ENCODE measurements at places on chromosomes 3 and 15.

DNA sequence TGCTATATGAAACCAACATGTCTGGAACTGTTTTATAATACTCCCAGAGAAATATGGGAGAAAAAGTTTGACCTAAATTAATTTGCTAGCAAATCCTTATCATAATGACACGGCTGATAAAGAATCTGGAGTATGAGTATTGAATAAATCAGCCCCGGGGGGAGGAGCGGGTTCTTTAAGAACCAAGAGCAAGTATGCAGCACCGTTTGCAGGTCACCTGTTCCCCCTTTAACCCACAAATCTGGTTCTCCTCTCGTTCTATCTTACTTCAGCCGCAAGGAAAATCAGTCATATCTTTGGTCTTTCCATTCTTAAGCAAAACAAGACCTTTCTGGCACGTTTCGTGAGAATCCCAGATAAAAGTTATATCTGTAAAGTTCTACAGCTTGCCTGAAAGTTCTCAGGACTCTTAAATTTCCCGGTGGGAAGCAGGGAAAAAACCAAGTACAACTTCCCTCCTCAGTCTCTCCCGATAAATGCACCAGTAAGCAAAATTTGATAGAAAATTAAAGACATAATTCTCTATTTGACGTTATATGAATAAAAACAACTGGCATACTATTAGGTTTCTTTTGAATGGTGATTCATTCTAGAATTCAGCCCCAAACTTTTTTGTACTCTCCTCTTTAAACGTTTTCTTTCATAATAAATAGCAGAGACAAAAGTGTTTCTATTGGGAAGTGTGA is 348.6 kb downstream of the ZBBX start:
- DNase-seq = no peak

GRCh38 chr3:128799653-128800052 is 73.7 kb downstream of the RAB7A start:
- no peak for DNase-seq

GRCh38 chr3:138331143-138331894 is 1.7 kb upstream of the NME9 start:
- no peak for DNase-seq

- DNase-seq = no peak
These were observed 502 bp downstream of the DPH3 start for GRCh38 chr3:16264174-16264707.

DNA sequence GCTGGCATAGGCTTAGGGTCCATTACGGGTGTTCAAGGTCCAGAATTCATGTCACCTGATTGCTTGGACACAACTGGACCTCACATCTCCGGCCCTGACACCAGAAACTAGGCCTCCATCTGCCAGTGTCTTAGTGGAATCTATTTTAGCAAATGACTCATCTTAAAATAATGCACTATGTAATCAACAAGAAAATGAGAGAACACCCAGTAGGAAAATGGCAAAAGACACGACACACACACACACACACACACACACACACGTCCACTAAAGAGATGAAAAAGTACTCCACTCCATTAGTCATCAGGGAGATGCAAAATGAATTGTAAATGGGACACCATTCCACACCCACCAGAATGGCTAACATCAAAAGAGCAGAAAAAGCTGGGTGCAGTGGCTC is 11.2 kb downstream of the APBA2 start:
- DNase-seq = no peak

GRCh38 chr3:56303487-56303886 is 164.8 kb downstream of the ERC2 start:
- DNase-seq = peak; percentile 61

DNA sequence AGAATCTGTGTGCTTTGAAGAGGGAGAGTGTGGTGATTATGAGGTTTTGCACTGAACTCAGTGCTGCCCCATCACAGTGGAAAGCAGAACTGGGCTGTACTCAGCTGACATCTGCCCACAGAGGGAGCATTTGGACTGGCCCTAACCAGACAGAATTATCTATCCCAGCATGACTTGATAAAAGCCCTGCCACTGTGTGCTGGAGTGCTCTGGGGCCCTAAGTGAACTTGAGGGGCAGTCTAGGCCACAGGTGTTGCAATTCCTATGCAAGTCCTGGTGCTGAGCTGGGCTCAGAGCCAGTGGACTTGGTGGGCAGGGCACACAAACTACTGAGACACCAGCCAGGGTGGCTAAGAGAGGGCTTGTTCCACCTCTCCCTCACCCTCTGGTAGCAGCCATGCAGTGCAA is 269.2 kb upstream of the CTNNB1 start:
- no peak for DNase-seq

DNA sequence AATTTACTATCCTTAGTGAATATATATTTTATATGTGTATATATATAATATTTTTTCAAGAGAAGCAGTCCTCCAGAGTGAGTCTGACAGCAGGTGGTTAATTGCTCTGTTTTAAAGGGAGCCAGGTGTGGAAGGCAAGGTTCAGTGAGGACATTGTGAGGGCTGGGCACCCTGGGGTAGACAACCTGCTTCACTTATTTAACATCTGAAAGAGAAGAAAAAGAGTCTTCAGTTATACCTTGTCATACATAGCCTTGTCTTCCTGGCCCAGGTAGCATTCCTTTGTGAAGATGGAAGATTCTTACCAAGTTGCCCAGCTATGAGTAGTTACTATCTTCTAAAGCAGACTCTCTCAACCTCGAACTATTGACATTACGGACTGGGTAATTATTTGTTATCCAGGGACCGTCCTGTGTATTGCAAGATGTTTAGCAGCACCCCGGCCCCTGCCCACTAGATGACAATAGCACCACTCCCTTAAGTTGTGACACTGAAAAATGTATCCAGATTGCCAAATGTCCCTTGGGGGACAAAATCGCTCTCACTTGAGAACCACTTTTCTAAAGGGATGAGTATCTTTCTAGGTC is 336.0 kb upstream of the TRIM42 start:
- DNase-seq = peak; percentile 57

DNA sequence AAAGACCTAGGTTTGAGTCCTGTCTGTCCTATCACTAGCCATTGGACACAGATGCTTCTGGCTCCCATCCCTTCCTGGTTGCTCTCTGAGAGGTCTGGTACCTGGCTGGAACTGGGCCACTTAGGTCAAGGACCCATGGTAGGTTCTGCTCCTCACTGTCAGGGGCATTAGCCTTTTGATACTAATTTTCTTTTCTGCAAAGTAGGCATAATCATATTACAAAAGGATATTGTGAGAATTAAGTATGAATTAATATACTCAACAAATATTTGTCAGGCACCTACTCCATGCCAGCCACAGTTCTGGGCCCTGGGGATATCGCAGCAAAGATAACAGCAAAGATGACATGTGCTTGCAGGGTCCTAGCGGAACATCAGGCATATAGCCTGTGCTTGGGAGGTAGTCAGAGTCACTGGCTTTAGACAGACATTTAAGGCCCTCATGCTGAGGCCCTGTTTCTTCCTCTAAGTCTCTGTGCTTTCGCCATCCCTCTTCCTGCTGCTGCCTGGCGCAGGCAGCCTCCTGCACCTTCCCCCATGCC is 25.6 kb upstream of the LCTL start:
- no peak for DNase-seq

- DNase-seq = no peak
These were observed 81.2 kb upstream of the THBS1 start for GRCh38 chr15:39499681-39500080.

DNA sequence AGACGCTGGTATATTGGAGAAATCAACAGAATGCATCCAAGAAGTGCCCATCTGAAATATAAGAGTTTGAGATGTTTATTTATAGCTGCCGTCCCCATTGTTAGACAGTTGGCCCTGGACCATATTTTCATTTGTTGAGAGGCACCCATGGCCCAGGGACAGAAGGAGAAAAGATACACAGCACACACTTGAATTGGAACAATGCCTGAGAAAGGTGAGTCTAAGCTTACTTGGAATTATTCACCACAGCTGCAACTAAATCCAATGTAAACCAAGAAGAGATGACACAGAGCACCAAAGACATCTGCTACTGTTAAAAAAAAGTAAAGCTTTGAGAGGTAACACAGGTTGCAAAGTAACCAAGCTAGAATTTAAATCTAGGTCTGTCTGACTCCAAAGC is 525.5 kb upstream of the NAALADL2 start:
- no peak for DNase-seq

DNA sequence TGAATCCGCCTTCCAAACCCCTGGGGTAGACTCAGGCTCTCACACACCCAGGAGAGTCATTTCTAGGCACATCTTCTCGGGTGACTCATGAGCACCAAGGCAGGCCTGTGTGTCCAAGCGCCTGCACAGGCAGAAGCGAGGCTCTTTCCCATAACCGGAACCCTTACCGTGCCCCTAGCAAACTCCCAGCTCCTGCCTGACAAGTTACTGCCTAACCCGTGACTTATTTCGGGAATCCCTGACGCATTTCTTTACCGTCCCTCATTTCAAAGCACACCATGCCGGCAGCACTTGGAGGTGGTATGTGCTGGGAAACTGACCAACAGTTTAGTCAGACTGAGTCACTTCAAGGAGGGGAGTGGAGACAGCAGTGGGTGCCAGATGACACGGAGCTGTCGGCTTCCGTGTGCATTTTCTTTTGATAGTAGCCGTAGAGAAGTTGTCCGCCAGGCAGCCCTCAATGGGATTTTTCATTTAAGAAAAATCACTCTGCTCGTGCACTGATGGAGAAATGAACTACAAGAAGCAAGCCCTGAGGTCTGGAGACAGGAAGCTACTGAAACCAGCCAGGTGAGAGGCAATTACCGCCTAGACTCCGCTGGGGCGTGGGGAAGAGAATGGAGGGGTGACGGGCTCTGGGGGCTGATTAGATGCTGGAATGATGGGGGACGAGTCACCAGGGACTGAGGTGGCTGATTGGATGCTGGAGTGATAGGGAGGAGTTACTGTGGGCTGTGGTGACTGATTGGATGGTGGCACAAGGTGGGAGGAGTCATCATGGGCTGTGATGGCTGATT is 17.3 kb upstream of the HRH1 start:
- DNase-seq = no peak

GRCh38 chr15:40347559-40348473 is 3.0 kb upstream of the PHGR1 start:
- DNase-seq = no peak

GRCh38 chr15:40918799-40919392 is 10.2 kb upstream of the DLL4 start:
- no peak for DNase-seq

DNA sequence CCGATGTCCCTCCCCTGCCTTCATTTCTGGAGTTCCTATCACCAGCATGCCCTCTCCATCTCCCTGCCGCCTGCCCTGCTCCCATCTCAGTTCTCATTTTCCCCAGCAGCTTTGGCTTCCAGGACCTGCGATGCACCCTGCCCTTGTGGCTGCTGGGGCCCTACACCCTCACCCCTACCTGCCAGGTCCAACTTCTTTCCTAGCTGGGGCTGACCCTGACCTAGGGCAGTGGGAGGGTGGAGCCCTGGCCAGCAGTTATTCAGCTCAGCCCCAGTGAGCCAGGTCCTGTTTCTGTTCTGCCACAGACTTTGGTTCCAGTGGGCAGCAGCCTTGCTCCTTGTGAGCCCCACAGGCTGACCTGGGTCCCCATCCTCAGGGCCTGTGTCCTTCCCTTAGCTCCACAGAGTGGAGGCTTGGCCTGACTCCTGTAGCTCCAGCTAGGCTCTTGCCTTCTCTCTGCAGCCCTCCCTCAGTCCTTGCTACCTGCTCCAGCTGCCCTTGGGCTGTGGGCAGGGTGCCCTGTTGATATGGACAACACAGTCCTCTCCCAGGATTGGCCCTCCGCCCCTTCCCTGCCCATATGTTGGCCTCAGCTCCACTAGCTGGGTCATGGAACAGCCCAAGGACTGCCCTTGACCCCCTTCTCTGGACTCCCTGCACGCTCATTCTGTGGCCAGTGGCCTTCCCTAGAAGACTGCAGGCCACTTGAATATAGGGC is 34.7 kb upstream of the PDE8A start:
- no peak for DNase-seq

DNA sequence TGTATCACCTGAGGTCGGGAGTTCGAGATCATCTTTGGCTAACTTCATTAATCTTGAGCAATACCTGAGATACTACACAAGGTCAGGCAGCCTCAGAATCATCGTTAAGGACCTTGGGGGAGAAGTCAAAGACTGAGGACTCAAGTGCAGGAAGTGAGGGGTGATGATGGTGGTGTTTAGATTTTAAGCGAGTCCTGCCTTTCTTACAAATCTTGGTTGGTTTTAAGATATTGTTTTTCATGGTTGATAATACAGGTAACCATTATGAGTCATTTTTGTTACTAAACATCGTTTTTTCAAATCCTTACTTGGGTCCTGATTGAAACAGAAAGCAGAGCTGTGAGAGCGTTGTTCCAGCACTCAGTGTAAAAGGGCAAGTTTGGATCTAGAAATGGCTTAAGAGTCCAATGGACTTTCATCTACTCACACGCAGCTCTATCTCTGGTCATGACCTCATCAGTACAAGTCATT is 4.1 kb downstream of the RASGRP1 start:
- DNase-seq = no peak

DNA sequence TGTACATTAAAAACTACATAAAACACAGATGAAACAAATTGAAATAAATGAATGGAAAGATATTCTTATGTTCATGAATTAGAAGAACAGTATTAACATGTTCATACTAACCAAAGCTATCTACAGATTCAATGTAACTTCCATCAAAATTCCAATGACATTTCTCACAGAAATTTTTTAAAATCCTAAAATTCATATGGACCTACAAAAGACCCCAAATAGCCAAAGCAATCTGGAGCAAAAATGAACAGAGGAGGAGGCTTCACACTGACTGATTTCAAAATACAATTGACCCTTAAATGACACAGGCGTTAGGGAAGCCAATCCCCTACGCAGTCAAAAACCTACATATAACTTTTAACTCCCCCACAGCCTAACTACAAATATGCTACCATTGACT is 39.4 kb downstream of the KPNA1 start:
- DNase-seq = no peak

DNA sequence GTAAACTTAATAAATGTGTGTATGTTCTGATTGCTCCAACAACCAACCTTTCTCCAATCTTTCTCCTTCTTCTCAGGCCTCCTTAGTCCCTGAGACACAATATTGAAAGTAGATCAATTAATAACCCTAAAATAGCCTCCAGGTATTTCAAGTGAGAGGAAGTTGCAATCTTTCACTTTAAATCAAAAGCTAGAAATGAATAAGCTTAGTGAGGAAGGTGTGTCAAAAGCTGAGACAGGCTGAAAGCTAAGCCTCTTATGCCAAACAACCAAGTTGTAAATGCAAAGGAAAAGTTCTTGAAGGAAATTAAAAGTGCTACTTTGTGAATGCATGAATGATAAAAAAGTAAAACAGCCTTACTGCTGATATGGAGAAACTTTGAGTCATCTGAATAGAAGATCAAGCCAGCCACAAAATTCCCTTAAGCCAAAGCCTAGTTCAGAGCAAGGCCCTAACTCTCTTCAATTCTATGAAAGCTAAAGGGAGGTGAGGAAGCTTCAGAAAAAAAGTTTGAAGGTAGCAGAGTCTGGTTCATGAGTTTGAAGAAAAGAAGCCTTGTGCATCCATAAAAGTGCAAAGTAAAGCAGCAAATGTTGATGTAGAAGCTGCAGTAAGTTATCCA is 38.6 kb downstream of the CCDC80 start:
- no peak for DNase-seq

GRCh38 chr15:29936353-29937049 is 114.2 kb upstream of the TJP1 start:
- no peak for DNase-seq

Data from H1 (cell line).